ENCODE measurements at places on chromosomes 4 and X.

- DNase-seq: no peak
These were observed 13.8 kb downstream of the RNF128 start for GRCh38 chrX:106740193-106740780.

- DNase-seq: no peak
These were observed 21.8 kb upstream of the TNIP3 start for GRCh38 chr4:121185960-121186359.

DNA sequence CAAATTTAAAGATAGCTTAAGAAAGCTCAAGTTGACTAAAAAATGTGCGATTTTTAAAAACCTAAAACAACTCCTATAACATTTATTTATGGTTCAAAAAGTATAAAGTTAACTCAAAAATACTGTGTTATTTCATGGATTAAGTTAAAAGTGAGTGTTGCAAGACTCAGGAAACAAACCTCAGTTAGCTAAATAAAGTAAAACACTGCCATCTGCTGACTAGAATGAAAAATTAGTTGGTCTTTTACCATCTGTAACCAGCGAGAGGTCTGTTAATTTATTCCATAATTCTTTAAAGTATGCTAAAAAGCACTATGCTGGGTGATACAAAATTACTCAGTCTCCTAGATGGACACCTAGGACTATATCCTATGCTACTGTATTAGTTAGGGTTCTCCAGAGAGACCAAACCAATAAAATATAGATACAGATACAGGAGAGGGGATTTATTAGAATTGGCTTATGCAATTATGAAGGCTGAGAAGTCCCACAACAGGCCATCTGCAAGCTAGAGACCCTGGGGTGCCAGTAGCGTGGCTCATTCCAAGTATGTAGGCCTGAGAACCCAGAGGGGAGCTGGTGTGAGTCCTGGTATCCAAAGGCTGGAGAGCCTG, 4.9 kb upstream of the WDFY3 start:
- DNase-seq: no peak

DNA sequence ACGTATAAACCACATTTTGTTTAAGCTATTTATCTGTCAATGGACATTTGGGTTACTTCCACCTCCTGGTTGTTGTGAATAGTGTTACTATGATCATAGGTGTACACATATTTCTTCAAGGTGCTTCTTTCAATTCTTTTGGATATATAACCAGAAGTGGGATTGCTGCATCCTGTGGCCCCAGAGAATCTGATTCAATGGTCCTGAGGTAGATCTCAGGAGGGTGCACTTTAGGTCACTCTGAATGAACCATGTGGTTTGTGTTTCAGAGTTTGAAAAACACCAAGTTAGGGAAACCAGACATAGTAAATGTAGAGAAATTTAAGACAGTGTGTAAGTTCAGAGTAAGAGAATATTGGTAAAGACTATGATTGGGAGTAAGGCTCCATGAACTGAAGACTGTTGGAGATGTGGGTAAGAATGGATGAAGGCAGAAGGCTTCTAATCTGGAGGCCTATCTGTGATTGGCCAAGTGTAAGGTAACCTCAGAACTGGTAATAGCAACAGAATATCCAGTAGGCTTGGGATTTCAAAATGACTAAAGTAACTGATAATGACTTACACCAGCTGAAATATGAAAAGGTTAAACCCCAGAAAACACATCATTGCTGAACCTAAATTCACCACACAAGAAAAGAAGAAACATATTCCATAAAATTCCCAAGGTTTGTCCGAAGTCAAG, 236.9 kb downstream of the CAMK2D start:
- no peak for DNase-seq

DNA sequence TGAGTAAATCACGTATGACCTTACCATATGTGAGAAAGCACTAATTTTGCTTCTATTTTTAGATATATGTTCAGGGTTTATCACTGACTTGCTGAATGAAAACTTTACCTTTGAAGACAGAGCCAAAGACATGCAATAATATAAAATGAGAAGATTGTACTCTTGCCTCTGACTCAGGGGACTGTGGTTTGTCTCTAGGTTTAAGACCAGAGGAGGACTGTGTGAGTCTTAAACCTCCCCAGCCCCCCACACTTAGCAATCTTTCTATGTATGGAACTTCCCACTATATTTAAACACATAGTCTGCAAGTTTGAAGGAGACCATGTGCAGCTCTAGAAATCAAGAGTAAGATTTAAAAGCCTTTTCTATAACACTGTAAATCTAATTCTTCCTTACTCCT, 368.7 kb upstream of the FAM241A start:
- DNase-seq: no peak

DNA sequence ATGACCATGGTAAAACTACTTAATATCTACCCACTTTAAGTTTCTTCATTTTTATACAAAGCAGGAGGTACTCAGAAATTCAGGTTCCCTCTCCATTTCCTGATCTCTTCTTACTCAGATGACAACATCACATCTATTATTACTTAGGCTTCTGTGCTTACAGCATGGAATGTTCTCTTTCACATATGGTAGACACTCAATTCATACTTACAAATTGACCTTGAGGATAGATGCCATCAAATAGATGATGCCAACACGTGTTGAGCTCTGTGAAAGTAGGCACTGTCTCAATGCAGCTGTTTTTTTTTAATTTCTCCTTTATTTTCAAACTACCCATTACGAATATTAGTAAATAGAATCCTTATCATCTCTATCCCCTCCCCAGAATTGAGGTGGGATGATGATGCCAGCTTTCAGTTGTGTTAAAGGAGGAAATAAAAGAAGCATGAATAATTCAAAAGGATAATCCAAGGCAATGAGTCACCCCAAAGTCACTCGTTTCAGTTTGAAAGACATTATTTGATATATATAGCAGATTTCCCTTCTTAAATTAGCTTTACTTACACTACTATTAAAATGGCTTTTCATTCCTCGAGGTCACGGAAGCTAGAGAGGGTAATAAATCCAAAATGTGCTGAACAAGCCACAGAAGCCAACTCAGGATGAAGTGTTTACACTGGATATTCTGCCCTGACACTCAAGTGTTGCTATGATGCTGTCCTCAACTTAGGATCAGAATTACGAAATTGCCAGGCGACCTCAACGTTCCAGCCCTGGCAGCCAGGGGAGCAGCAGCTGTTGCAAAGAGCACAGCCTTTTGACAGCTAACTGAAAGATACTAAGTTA, 124.2 kb upstream of the EOLA2 start:
- DNase-seq: no peak

DNA sequence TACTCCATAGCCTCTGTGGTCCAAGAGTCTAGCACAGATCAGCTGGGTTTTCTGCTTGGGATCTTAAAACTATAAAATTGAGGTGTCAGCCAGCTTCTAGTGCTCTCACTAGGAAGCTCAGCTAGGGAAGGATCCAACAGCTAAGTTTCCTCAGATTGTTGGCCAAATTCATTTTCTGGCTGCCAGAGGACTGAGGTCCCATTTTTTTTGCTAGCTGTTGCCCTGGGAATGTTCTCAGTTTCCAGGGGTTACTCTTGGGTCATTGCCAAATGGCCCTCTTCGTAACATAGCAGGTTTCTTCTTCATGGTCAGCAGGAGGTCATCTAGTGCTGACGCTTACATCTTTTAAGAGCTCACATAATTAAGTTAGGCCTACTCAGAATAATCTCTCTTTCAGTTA, 2178.2 kb downstream of the ARAP2 start:
- DNase-seq: no peak

DNA sequence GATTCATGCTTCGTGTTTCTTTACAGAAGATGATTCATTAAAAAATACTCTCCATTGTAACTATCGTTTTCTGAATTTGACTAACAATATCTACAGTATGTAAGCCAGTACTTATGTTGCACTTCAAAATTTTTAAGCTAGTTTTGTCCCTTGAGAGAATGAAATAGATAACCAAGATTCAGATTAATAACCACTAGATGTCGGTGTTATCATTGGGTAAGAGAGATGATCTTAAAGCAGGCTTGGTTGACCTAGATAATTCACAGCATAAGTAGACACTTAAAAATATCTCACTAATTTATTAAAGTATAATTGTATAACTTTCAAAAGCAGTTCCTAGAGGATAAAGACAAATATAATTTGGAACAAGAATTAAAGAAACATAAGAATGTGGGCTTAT, 430.9 kb downstream of the C4orf33 start:
- DNase-seq: no peak

All from activated CD4-positive, alpha-beta T cell treated with anti-CD3 and anti-CD28 coated beads, Interleukin-2, amount 50 U/mL, for 48 hours (primary cell).